AG09309 (cell line): ENCODE measurements at places on chromosomes 2 and 18.

GRCh38 chr18:79826966-79827365, 29.2 kb downstream of the KCNG2 start:
- DNase-seq, result no peak

- DNase-seq, result peak; percentile 92
Measured at GRCh38 chr2:96251721-96252292, 14.0 kb downstream of the TMEM127 start.

DNA sequence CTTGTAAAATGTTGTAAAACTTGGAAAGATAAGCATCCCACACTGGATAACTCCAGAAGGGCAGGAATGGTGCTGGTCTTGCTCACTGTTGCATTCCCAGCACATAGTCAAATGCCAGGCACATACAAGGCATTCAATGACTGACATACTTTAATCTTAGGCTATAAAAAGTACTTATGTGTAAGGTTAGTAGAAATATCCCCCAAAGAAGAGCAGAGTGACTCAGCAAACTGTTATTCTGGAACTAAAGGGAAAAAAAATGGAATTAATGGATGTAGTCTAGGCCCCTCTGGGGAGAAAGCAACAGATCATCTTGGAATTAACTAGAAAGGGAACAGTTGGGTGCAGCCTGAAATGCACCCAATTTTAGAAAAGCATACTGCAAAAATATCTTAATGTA, 9.0 kb downstream of the ZBTB14 start:
- no peak for DNase-seq

DNA sequence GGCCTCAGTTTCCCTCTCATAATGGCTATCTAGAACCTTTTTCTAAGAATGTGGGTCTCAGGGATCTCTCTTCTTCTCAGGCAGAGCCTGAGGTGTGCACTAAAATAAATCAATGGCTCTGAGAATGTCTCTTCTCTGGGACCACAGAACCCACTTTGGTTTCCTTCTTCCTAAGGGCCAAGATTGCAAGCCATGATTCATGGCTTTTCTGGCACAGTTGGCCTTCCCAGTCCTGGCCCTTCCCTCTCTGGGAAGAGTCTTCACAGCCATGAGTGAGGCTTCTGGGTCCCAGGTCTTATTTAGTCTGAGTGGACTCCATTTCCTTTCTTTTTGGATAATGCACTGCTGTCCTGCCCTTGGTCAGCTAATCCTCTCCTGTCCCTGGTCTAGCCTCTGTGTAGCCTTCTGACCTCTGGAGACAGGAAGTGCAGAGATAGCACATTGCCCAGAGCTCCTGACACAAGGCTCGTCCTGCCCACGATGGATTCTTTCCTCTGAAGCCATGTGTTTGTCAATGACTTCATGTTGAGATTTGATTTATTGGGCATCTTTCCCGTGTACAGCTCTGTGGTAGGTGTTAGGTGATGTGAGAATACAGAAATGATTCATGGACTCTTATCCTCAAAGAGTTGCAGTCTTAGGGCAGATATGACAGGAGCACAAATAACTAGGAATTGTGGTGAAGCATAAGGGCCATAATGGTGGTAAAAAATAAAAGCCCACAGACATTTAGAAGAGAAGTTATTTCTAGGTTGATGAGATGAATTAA, 245.0 kb downstream of the CLIP4 start:
- DNase-seq, result no peak

GRCh38 chr18:52093171-52093570, 246.8 kb upstream of the DCC start:
- DNase-seq, result no peak

DNA sequence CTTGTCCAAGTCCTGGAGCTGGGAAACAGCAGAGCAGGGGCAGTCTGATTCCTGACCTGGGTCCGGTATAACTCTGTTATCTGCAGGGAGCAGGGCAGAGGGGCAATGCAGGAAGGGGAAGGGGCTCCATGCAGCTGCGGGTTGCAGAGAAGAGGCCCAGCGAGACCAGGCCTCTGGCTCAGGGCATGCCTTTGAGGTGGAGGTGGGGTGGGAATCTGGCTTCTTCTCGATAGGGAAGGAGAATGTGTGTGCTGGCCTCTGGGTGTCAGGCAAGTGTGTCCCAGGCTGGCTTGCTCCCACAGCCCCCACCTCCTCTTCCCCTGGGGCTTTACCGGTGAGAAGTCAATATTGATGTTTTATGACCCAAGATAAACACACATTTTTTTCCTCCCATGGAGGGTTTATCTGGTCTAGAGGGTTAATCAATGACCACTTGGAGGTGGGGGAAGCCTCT, 187.1 kb upstream of the HAAO start:
- no peak for DNase-seq

GRCh38 chr2:33441235-33441810, 35.1 kb upstream of the RASGRP3 start:
- peak; percentile 51 for DNase-seq

DNA sequence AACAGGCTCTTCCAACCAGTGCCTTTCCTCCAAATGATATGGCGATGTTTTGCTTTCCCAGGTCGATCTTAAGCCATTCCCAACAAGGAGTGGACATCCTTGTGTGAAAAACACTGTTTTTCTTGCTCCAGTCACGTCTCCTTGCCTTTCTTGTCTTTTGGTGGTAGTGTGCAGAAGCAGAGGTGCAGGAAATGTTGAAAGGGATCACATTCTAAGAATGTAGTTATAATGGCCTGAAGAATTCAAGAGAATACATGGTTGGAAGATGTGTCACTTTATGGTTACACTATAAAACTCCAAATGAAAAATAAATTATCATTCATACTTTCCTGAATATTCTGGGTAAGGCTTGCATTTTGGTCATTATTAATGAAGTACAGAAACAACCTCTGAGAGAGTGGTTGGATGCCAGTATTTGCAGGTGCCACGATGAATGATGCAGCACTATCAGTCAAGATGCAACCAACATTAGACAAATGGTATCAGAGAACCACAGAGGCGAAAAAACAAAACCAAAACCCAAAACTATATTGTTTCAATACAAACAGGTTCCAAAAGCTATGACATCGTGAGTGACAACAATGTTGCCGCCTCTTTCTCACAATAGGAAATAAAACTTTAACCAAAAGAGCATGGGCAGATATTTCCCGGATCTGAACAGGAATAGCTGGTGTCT, 27.5 kb upstream of the POLE4 start:
- DNase-seq, result no peak

DNA sequence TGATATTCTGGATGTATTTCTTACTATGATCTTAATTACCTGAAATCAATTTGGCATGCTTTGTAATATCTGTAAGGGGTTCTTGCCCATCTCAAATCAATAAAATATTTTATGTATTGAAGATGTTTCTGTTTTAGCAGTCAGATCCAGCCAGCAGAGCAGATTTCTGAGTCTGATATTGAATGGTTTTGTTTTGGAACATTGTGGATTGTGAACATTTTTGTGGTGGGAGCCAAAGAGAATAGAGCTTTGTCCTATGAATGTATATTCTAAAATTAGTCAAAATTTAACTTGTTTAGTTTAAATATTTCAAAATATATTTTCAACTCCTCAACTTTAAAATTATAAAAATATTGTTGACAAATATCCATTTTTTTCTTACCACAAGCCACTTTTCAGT, 197.0 kb downstream of the UBE2E3 start:
- no peak for DNase-seq

GRCh38 chr18:22172594-22173049, 3.2 kb downstream of the GATA6 start:
- no peak for DNase-seq

- no peak for DNase-seq
Measured at GRCh38 chr2:7785700-7786099, 868.5 kb downstream of the RNF144A start.

- peak; percentile 67 for DNase-seq
Measured at GRCh38 chr2:239002954-239003623, 155.2 kb downstream of the TWIST2 start.

DNA sequence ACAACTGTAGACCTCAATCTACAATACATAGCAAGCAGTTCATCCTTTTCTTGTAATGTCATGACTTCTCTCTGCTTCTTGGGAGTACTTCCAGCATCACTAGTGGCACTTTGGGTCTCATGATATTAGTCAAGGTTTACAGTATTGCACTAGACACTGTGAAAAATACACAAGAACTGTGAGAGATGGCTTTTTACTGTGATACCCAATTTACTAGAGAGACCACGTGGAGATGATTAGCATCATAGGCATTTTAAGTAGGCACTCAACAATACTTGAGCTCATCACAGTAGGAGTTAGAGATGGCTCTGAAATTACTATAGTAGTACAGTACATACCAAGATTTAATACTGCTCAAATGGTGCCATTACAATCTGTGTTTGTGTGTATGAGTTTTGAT, 112.8 kb upstream of the EML6 start:
- no peak for DNase-seq

DNA sequence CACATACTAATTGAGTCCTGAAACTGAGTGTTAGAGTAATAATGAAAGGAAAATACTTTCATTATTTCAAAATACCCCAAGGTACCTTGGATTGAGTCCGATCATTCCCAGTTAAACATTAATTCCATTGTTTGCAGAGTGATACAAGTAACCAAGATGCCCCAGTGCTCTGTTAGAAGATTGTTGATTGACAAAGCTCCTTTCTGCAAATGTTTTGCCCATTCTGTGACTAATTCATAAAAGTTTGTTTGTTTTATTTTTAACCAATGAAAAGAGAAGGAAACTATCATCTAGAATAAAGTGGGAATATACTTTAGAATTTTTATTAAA, 124.0 kb downstream of the GULP1 start:
- DNase-seq, result no peak
